Stimulated activated naive CD8-positive, alpha-beta T cell treated with anti-CD3 and anti-CD28 coated beads, Interleukin-15, amount 100 ng/mL, for 72 hours (primary cell): ENCODE measurements at places on chromosomes 11 and 22.

DNA sequence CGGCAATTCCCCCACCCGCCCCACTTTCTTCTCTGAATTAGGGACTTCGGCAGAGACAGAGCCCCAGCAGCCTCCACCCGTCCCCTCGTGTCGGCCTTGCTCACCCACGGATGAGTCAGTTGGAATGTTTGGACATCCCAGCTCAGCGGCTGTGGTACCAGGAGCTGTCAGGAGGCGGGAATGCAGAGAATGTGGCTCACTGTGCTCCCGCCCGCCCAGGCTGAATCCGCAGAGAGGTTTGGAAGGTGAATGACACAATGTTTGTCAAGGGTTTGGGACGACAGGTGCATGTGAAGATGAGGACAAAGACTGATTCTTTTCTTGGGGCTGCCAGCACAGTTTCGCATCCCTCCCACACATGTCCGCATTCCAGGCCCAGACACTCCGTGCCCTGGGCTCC, 39.6 kb downstream of the LIF start:
- no peak for DNase-seq

DNA sequence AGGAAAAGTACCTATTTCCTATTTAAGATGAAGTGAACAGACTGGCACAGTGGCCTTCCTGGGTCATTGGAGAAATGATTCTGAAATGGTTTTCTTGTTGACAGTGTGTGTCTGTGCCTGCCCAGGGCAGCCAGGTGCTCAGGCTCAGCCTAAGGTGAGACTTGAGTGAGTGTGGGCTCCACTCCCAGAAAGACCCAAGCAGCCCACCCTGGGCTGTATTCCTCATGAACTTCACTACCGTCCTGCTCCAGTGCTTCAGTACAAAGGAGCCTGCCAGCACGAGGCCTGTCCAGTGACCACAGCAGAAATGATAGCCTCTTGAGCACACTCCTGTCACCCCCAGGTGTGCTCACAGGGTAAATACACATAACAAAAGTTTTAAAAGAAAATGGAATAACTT, 49.5 kb downstream of the GAB4 start:
- no peak for DNase-seq

- no peak for DNase-seq
Observed at GRCh38 chr22:22655452-22656290, 11.3 kb downstream of the GGTLC2 start.

DNA sequence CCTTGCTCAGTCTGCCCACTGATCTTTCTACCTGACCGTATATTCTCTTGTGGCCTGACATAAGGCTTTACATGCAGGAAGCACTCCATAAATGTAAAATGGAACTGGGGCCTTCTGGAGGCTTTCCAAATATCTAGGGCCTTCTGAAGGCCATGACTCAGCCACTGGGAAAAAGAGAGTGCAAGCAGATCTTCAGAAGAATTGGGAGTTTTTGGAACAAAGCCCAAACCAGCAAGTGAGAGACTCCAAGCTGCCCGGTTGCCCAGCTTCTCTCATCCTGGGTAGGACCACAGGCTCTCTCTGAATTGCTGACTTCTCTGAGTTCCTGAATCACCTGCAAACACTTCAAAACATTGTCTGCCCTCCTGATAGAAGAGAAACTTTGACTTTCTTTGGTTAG, 107.9 kb upstream of the BMAL1 start:
- no peak for DNase-seq

DNA sequence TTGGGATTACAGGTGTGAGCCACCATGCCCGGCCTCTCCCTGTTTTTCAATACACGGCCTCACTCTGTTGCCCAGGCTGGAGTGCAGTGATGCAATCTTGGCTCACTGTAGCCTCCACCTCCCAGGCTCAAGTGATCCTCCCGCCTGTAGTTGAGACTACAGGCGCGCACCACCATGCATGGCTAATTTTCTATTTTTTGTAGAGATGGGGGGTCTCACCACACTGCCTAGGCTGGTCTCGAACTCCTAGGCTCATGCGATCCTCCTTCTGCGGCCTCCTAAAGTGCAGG, 11.5 kb downstream of the GATD1 start:
- DNase-seq = no peak

DNA sequence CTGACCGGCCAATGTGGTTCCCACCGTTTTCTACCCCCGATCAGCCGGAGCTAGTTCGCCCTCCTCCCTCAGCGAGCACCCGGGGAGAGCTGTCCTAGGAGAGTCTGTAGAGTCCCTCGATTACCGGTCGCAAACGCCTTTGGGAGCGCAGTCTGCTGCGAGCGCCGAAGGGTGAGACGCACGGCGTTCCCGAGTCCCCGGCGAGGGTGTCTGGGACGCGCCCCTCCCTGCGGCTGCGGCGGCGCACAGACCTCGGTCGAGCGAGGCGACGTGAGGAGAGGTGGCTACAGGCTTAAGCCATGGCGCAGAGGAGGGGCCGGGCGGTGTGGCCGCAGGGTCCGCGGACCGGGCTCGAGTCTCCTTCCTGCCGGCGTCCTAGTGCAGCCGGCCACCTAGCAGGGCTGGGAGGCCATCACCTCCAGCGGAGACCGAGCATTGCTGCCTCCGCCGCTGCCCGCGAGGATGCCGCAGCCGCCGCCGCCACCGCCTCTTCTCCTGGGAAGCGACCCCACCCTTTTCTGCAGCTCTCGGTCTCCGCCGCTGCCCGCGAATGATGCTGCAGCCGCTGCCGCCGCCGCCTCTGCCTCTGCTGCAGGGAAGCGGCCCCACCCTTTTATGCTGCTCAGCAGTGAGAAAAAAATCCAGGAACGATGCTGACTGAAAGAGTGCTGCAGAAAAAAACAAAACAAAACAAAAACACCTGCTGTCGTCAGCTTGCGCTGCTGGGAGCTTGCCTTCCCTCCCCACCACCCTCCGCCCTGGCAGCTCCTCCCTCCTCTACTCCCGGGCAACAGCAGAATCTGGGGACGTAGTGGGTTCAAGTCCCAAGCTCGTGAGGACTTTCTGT, at the start of gene MAP6:
TSS of gene MAP6 (minus strand) at position 588 of the 847 bp plus-strand sequence. CDS start 669 bp downstream, outside the sequence.
- peak; percentile 34 for DNase-seq
